Activated CD4-positive, CD25-positive, alpha-beta regulatory T cell treated with anti-CD3 and anti-CD28 coated beads, Interleukin-2, amount 50 U/mL, for 24 hours (primary cell): ENCODE measurements at places on chromosomes 7 and 10.

DNA sequence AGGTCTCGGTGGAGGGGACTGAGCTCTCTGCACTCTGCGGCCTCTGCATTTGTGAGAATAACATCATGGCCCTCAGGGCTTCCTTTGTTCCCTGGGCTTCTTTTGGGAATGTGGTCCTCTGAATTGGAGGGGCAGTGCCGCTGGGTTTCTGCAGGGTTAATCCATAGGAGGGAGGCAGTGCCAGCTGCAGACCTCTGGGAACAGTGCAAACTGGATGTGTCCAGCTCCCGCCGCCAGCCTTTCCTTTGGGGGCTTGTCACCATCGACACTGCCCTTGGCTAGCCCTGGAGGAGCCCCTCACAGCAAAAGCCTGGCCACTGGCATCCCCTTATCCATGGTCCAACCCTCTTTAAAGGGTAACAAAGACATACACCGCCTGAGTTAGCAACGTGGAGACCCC is 174.0 kb downstream of the WDR37 start:
- no peak for ATAC-seq

GRCh38 chr10:81978238-81978637 is 103.2 kb downstream of the NRG3 start:
- ATAC-seq = no peak

DNA sequence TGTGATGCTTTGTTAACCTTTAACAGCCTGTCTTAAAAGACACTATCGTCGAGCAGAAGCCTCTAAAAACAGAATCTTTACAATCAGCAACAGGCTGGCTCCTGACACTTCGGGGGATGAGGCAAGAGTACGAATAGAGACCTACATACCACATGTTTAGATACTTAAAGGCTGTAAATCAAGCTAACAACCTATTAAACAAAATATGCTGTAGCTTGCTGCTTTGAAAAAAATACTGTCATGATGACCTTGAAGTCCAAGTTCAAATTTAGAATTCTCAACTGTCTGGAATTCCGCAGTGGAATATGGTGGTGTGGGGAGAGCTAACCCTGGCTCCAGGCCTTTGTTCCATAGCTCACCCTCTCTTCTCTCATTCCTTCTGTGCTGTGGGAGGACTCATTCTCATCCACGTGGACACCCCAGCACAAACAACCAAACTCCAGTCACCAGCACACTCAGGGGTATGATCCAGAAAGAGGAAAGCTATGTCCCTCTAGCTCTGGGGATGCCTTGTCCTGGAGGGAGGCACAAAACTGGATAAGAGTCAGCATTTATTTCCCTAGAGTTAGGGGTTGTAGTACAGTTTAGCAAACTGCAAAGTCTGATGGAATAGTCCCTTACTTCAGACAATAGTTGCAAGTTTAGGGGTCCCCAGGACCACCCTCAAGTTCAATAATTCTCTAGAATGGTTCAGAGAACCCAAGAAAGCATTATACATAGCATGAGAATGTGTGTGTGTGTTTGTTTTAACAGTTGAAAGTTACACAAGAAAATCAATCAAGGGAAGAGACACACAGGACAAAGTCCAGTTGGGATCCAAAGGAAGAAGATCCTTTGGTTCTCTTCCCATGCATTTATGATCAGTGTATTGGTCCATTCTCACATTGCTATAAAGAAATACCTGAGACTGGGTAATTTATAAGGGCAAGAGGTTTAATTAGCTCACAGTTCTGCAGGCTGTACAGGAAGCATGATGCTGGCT is 196.1 kb upstream of the SVIL start:
- no peak for ATAC-seq

DNA sequence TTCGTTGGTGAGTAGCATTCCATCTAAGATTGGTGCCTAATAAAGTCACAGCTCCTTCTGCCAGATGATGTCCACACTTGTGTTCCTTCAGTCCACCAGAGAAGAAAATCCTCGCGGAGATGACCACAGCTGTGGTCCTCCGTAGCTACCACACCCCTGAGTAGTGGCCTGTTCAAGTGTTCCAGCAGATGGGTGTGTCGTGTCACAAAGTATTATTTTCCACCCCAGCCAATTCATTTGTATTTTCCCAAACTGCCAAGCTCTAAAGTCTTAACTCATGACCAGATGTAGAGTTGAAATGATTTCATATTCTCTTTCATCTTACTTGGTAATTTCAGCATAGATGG is 251.3 kb upstream of the TCF7L2 start:
- no peak for ATAC-seq

DNA sequence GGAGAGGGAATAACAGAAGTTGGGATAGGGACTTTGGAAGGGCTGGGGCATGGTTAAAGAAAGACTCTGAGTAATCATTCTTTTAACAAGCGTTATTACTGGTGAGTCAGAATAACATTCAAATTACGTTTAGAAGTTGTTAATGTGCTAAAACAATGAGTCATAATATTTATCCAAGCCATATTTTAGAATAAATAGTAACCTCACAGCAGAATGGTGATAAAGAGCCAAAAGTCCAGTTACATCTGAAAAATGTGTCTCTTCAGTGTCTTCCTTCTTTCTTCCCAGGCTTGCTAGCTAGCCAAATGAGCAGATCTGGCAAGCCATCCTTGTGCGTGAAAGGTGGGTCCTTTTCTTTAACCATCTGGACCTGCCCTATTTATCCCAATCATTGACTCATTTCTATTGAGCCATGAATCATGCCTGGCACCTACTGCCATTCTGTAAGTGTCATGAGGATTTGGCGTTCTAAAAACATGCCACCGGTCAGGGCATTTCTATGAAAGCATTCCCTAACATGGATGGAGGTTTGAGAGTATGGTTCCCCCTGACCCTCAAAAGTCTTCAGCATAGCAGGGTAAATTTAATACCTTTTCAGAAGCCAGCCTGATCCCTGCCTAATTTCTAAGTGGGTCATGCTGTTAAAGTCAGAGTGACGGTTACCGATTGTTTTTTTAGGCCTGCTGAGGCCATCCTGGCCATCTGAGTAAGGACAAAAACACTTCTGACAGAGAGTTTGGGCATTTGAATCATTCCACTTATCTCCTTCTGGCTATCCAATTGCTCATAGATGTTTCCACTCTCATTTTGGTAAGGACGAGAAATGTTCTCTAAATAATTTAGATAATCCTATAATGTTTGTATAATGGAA is 26.9 kb downstream of the MYPN start:
- no peak for ATAC-seq

DNA sequence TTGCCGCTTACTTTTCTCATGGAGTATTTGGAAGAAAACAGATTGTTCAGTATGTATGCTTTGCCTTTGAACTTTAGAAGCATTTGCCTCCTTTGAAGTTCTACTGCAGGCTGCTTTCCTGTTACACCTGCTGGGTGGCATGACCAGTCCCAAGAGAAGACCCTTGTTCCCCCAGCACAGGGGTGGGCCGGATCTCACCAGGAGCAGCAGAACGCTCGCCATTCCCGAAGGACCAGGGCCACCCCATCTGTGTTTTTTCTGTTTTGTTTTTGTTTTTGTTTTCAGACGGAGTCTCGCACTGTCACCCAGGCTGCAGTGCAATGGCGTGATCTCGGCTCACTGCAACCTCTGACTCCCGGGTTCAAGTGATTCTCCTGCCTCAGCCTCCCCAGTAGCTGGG is 493.6 kb downstream of the PTPRN2 start:
- no peak for ATAC-seq

DNA sequence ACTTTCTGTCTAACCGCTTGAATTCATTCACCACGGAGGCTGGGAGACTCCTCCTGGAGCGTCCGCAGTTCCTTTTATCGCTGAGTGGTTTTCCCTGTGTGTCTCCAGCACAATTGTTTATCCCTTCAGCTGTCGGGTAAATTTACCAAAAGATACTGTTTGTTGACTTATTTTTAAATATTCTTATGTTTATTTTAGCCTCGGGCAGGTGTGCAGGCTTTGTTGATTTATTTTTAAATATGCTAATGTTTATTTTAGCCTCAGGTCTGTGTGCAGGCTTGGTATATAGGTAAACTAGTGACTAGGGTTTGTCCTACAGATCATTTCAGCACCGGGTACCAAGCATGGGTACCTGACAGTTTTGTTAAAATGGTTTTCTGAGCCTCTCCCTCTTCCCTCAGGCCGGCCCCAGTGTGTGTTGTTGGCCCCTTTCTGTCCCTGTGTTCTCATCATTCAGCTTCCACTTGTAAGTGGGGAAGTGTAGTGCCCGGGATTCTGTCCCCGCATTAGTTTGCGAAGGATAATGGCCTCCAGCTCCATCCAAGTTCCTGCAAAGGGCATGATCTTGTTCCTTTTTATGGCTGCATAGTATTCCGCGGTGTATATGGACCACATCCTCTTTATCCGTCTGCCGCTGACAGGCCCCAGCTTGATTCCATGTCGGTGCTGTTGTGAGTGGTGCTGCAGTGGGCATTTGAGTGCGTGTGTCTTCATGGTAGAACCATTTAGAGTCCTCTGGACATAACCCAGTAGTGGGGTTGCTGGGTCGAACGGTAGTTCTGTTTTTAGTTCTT is 5.3 kb downstream of the GET4 start:
- ATAC-seq = no peak

DNA sequence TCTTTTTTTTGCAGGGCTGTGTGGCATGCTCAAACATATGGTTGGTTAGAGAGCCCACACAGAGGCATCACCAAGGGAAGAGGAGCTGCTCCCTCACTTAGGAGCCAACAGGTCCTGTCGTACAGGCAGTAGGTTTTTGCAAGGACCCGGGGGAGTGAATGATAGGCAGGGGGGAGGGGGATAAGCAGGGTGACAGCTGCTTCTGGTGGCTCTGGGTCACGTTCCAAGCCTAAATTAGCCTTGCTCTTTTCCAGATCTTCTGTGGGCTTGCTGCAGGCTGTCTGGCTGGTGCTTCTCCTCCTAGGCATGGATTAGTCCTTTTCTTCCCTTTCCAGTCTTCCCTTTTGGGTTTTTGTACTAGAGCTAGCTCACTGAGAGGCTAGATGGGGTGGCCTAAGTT is 117.7 kb upstream of the PODXL start:
- ATAC-seq = no peak

GRCh38 chr10:3774018-3774813 is 10.8 kb downstream of the KLF6 start:
- ATAC-seq = no peak

DNA sequence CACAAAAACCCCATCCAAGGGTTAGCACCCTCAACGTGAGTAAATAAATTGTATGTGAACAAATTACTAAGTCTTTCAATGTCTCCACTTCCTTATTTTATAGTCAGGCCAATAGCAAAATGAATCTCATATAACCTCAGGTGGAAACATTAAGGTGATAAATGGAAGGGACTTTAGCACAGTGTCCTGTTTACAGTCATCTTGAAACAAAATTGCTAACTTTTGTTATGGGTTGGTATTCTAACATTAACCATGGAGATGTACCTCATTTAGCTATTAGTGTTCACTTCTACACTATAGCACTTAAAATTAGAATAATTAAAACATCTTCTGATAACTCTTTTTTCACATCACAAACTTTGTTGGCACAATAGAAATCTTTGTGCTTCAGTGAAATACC is 255.8 kb upstream of the CNTNAP2 start:
- no peak for ATAC-seq

GRCh38 chr10:12633776-12634620 is 284.7 kb downstream of the CAMK1D start:
- ATAC-seq = no peak

DNA sequence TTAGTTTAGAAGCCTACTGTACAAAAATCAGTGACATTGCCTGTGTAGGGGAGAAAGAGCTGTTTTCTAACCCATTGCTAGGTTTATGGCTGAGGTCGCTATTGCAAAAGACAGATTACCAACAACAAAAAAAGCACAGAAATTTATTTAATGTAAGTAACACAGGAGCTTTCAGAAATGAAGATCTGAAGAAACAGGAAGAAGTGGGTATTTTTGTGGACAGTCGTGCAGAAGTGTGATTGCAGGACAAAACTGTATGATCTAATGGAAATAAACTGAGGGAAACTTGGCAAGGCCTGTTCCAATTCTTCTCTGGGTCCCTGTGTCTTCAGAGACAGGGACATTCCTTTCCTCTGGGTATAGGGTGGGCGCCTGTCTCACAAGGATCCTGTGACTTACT is 87.4 kb downstream of the APBB1IP start:
- no peak for ATAC-seq

DNA sequence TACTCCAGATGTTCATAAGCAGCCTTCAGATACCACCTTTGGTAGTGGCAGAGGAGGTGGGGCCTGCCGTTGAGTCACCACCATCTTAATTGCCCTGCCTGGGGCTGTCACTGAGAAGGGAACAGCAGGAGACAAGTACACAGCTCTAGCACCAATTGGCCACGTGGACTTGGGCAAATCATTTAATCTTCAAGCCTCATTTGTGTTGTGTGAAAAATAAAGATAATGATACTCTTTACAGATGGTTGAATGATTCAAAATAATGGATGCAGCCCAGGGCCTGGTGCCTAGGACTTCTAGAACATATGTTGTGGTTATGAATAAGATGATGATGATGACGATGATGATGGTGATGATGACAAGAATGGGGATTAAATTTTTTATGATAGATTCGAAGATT is 111.9 kb upstream of the ADAM12 start:
- ATAC-seq = no peak

GRCh38 chr10:123912871-123913270 is 21.3 kb upstream of the CPXM2 start:
- ATAC-seq = no peak

DNA sequence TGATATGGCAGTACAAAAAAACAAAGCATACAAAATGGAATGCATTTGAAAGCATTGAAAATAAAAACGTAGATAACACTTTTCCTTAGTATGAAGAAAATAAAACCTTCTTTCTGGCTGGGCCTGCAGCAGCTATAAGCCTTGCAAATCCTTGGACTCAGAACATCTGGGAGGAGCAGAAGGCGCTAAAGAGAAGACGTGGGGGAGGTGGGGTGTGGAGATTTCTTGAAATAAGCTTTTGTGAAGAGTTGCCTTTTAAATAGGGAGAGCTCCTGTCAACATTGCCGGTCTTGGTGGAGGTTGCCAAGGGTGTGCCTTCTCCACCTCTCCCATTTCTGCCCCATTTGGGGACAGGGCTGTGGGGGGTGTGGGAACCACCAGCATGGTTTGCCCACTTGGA is 128.7 kb downstream of the TMEM178B start:
- no peak for ATAC-seq

DNA sequence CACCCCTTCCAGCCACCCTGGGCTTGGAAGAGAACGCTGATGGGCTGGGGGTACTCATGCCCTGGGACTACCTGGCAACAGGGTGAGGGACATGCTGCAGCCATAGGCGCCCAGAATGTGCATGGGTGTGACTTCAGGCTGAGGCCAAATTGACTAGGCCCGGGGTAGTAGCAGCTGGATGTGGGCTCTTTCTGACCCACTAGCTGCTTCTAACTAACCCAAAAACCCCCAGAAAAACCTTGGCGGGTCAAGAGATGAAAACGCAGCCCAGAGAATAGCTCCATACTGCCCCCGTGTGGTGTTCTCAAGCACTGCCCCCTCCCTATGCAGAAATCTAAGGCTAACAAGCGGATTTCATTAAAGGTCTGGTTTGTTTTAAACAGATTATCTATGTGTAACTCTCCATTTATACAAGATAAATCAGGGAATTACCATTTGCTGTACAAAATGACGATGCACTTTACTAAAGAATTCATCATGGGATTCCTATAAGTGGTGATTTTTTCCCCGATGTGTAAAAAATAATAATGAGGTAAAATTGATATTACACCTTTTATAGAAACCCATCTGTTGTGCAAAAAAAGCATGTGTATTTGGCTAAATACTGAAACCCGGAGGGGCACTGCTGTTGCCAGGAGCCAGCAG is 4.2 kb downstream of the SMARCD3 start:
- no peak for ATAC-seq
